ENCODE measurements at places on chromosomes 3 and 15. TPM values are rescaled to one million over a fixed set of nuclear protein-coding genes. Genes with fewer than 3 reads are reported as not detected.

- H3K27ac ChIP-seq, result no peak overlapping the region
- H3K4me1 ChIP-seq, result no peaks in the 10 kb centered on the region
- H3K27me3 ChIP-seq, result no peaks in the 10 kb centered on the region
- no peak for DNase-seq
Measured at GRCh38 chr15:25608926-25609325, 170.1 kb upstream of the UBE3A start.

DNA sequence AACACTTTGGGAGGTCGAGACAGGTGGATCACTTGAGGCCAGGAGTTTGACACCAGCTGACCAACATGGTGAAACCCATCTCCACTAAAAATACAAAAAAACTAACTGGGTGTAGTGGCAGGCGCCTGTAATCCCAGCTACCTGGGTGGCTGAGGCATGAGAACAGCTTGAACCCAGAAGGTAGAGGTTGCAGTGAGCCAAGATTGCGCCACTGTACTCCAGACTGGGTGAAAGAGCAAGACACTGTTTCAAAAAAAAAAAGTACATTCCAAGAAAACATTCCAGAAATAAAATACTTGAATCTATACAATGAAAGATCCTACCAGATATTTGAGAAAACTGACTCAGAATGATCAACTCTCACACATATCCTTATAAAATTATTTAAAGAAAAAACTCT, 30.4 kb downstream of the TFDP2 start:
- H3K4me3 ChIP-seq, result no peak overlapping the region
- H3K27me3 ChIP-seq, result no peaks in the 10 kb centered on the region
- H3K36me3 ChIP-seq, result no peaks in the 10 kb centered on the region
- H3K4me1 ChIP-seq, result peaks cover 4% of the 10 kb centered on the region
- H3K27ac ChIP-seq, result no peak overlapping the region
- DNase-seq, result no peak

DNA sequence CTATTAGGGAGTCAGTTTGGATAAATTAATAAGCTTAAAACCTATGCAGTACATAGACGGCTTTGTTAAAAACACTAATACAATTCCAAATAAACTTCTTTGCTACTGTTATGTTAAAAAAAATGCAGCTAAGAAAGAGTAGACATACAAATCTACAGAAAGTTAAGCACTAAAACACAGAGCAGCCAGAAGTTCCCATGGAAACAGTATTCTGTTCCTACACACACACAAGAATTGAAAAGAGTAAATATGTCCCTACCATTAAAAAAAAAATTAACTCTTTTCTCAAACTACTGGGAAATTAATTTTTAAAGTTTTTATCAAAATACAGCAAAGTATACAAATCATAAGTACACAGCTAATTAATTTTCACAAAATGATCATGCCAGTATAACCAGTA, 71.6 kb downstream of the CLASP2 start:
- DNase-seq, result no peak
- no peaks in the 10 kb centered on the region for H3K36me3 ChIP-seq
- H3K4me1 ChIP-seq, result no peaks in the 10 kb centered on the region
- no peaks in the 10 kb centered on the region for H3K27me3 ChIP-seq

- no peak overlapping the region for H3K27ac ChIP-seq
- no peaks in the 10 kb centered on the region for H3K27me3 ChIP-seq
- H3K36me3 ChIP-seq, result no peaks in the 10 kb centered on the region
- DNase-seq, result no peak
- no peak overlapping the region for H3K4me3 ChIP-seq
Measured at GRCh38 chr3:86973440-86973839, 17.5 kb downstream of the VGLL3 start.

DNA sequence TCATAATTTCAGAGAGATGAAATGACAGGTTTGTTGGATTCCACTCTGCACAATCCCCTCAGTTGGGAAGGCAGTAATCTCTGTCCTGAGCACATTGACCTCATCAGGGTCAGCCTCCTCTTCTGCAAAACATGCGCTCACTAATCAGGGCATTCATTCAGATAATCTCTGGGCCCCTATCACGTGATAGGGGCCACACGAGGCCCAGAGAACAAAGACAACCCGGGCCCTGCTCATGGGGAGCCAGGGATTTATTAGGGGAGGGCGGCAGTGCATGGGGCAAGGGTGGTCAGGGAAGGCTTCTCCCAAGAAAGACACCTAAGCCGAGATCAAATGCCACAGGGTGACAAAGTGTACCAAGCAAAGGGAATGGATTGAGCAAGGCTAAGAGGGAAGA, 1.1 kb downstream of the TCTA start:
- H3K36me3 ChIP-seq, result no peaks in the 10 kb centered on the region
- peaks cover 79% of the 10 kb centered on the region for H3K4me1 ChIP-seq
- peak overlapping the region; percentile 100 for H3K27ac ChIP-seq
- H3K27me3 ChIP-seq, result no peaks in the 10 kb centered on the region
- no peak for DNase-seq

DNA sequence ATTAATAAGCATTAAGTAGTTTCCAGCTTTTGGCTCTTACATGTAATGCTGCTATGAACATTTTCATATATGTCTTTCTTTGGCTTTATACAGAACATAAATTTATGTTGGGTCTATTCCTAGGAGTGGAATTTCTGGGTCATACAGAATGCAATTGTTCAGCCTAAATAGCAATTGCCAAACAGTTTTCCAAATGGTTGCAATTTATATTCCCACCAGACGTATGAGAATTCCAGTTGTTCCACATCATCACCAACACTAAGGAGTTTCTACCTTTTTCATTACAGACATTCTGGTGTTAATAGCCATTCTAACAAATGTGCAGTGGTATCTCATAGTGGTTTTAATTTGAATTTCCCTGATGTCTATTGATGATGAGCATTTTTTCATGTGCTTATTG, 160.1 kb upstream of the TMC3 start:
- no peaks in the 10 kb centered on the region for H3K36me3 ChIP-seq
- H3K27ac ChIP-seq, result no peak overlapping the region
- H3K4me1 ChIP-seq, result peaks cover 3% of the 10 kb centered on the region
- H3K27me3 ChIP-seq, result no peaks in the 10 kb centered on the region
- DNase-seq, result no peak

DNA sequence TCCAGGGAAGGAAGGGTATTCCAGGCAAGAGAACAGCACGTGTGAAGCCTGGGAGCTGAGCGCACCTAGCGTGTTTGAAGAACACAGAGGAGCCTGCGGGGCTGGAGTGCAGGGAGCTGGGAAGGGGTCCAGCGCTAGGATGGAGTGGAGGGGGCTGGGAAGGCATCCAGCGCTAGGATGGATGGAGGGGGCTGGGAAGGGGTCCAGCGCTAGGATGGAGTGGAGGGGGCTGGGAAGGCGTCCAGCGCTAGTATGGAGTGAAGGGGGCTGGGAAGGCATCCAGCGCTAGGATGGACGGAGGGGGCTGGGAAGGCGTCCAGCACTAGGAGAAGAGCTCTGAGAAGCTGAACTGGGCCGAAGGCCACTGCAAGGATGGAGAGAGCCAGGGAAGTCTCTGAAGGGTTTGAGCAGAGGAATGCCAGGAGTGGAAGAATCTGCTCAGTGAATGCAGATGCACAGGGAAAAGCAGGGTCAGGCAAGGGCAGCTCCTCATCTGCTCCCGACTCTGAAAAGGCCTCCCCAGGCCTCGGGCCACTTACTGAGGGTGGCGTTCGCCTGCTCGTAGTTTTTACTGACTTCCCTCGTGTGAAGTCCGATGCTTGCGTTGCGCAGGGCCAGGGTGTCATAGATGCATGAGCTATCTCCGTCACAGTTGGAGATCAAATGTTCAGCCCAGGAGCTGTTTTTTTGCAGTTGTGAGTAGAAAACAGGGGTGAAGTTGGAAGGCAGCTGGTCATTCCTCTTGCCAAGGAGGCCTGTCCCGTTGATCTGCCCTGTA, 39.8 kb downstream of the MUC20 start:
- no peaks in the 10 kb centered on the region for H3K27me3 ChIP-seq
- no peak overlapping the region for H3K27ac ChIP-seq
- no peaks in the 10 kb centered on the region for H3K36me3 ChIP-seq
- H3K4me3 ChIP-seq, result no peak overlapping the region
- DNase-seq, result no peak
- peaks cover 15% of the 10 kb centered on the region for H3K4me1 ChIP-seq

- no peak overlapping the region for H3K4me3 ChIP-seq
- H3K4me1 ChIP-seq, result peaks cover 34% of the 10 kb centered on the region
- no peak for DNase-seq
- H3K27ac ChIP-seq, result no peak overlapping the region
Measured at GRCh38 chr3:149509526-149509925, 35.0 kb downstream of the TM4SF4 start.

DNA sequence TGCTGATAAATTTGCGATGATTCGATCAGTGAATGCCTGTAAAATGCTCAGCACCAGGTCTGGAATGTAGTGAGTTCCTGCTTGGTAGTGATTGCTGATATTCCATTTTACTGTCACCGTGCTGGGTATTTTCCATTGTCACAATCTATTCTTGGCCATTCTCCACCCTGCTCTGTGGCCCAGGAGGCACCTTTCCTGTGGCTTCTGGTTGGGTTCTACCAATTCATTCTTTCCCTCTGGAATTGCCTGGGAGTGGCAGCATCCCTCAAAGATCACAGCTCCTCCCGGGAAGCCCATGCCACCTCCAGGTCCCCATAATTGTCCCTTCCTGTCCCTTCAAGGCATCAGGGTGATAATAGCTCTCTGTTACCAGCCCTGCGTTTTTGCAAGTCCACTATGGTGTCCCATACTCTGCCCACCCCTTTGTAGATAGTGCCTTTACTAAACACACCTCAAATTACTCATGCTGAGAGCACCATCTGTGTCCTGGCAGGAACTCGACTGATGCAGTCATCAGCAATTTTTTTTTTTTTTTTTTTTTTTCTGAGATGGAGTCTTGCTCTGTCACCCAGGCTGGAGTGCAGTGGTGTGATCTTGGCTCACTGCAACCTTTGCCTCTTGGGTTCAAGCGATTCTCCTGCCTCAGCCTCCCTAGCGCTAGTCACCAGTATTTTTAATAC, 177.8 kb upstream of the PROK2 start:
- H3K27ac ChIP-seq, result no peak overlapping the region
- H3K27me3 ChIP-seq, result peaks cover 34% of the 10 kb centered on the region
- no peak for DNase-seq
- H3K4me1 ChIP-seq, result no peaks in the 10 kb centered on the region
- no peak overlapping the region for H3K4me3 ChIP-seq

- H3K4me1 ChIP-seq, result no peaks in the 10 kb centered on the region
- H3K27me3 ChIP-seq, result no peaks in the 10 kb centered on the region
- no peak for DNase-seq
- peaks cover 24% of the 10 kb centered on the region for H3K36me3 ChIP-seq
- H3K27ac ChIP-seq, result no peak overlapping the region
- no peak overlapping the region for H3K4me3 ChIP-seq
Measured at GRCh38 chr3:51687431-51688205, 16.6 kb downstream of the TEX264 start.

DNA sequence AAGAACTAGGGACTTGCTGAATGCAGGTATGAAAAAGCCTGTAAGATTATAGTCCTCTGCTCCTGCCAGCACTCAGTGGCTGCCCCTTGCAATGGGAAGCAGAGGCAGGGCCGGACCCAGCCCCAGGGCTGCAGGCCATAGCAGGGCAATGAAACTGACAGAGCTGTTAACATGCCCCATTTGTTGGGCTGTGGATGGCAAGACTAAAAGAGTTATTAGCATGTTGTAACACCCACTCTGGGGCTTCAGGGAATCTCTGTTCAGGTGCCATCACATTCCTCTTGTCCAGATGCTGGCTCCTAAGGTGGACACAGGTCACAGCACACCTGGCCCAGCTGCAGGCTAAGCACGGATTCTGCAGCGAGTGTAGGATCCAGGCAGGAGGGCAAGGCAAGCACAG, 7.4 kb upstream of the OR5H2 start:
- no peak for DNase-seq
- H3K4me3 ChIP-seq, result no peak overlapping the region
- no peak overlapping the region for H3K27ac ChIP-seq
- H3K27me3 ChIP-seq, result no peaks in the 10 kb centered on the region
- H3K4me1 ChIP-seq, result no peaks in the 10 kb centered on the region

DNA sequence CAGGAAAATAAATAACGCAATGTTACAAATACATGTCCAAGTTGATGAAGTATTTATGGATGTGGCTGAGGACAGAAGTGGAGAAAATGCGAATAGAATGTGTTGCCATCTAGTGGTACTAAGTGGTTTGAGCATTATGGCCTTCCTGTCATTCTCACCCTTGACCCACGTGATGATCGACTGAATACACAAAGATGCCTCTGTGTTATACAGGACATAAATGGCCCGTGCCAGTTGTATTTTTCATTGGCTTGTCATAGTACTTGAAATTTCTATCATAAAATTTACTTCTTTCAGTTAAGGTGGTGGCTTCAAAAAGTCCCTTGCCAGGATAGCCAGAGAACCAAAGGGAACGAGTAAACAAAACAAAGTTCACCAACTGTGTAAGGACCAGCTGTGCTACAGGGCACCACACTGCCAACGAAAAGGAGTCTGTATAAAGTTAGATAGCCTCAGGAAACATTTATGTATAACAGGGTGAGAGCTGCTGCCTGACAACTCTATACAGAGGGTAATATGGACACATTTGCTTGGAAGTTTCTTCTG, 103.7 kb downstream of the MYH15 start:
- H3K36me3 ChIP-seq, result no peaks in the 10 kb centered on the region
- no peak for DNase-seq
- H3K27ac ChIP-seq, result no peak overlapping the region

DNA sequence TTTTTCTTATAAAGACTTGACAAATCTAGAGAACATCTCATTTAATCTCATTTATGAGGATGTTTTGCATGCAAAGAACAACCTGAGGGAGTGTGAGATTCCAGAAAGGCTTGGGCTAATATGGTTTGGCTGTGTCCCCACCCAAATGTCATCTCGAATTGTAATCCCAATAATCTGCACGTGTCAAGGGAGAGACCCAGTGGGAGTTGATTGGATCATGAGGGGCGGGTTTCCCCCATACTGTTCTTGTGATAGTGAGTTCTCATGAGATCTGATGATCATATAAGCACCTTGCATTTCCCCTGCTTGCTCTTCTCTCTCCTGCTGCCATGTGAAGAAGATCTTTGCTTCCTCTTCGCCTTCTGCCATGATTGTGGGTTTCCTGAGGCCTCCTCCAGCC, 103.0 kb downstream of the ZNF385D start:
- H3K36me3 ChIP-seq, result no peaks in the 10 kb centered on the region
- no peak for DNase-seq
- no peaks in the 10 kb centered on the region for H3K27me3 ChIP-seq
- no peaks in the 10 kb centered on the region for H3K4me1 ChIP-seq

- DNase-seq, result no peak
- no peaks in the 10 kb centered on the region for H3K36me3 ChIP-seq
- H3K4me1 ChIP-seq, result no peaks in the 10 kb centered on the region
- H3K27me3 ChIP-seq, result no peaks in the 10 kb centered on the region
Measured at GRCh38 chr3:164326714-164327113, 751.6 kb downstream of the SI start.

GRCh38 chr3:155318740-155319139, 25.3 kb upstream of the STRIT1 start:
- H3K4me1 ChIP-seq, result no peaks in the 10 kb centered on the region
- no peak overlapping the region for H3K4me3 ChIP-seq
- H3K36me3 ChIP-seq, result no peaks in the 10 kb centered on the region

Gene ZNF717
- 9.3 TPM for total RNA-seq

Gene ZNF385D
- total RNA-seq, result 0.04 TPM

Gene ATP8B4
- total RNA-seq, result 2.0 TPM

Gene RPL35A
- total RNA-seq, result 495 TPM

Gene C2CD4B
- total RNA-seq, result 0.15 TPM

Gene SAMD7
- not detected for total RNA-seq

Gene REC114
- not detected for total RNA-seq
